ENCODE measurements at places on chromosomes 12 and 14.

DNA sequence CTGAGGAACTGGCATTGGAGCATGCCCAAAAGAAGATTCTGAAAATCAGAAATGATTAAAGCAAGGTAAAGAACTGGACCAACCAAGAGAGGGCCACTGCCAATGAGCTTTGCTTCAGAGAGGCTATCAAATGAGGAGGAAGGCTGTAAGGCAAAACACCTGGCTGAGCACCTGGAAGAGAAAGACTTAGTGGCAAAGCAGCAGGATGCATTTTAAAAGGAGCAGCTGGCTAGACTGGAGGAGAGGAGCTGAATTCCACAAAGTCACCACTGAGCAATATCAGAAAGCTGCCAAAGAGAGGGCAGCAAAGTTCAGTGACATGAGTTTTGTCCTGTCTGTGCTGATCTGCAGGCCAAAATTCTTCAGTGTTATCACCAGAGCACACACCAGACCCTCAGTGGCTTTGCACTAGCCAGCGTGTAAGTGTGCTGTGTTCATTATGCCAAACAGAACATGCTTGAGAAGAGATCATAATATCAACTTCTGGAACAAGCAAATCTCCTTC, 338.7 kb downstream of the TRHDE start:
- DNase-seq = no peak

- no peak for DNase-seq
Observed at GRCh38 chr14:53180272-53181221, 27.4 kb upstream of the DDHD1 start.

DNA sequence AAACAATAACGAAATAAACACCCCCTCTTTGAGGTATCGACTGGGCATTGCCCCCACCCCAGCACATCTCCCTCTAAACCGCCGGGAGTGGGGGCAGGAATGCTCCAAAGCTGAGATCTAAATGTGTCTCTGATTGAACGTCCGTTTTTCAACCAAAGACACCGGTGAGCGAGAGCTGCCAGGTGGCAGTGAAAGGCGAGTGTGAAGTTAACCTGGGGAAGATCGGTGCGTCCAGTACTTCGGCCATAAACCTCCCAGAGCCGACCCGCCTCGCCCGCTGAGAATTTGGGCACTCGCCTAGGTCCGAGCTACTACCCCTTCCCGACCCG, 625 bp downstream of the ANGEL1 start:
- no peak for DNase-seq

- no peak for DNase-seq
Observed at GRCh38 chr12:93448796-93449195, 7.0 kb upstream of the UBE2N start.
